ENCODE measurements at places on chromosomes 4 and X. TPM values are rescaled to one million over a fixed set of nuclear protein-coding genes. Genes with fewer than 3 reads are reported as not detected.
A peak's percentile ranks its signal among the peaks of the same experiment; 100 is the strongest.

PITX2 gene
- total RNA-seq = 1.7 TPM

DNA sequence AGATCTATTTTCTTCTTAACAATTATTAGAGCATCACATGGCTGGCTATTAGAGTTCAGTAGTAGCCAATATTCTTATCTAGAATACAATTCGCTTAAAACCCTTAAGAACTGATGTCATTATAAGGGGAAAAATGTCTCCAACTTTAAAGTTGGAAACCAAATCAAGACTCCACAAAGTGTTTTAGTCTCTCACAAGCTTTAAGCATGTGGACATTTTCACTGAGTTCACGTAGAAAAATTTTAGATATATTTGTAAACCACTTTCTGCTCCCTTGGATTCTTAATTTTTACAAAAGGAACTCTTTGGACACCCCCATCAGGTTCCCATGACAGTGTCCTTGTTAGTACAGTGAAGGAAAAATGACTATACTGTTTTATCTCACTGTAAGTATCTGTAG, 123.9 kb upstream of the NAP1L5 start:
- H3K27ac ChIP-seq = no peak overlapping the region
- no peaks in the 10 kb centered on the region for H3K27me3 ChIP-seq
- no peak for DNase-seq
- peaks cover 37% of the 10 kb centered on the region for H3K4me1 ChIP-seq
- H3K4me3 ChIP-seq = peak overlapping the region; percentile 72

ATP5ME gene
- 384 TPM for total RNA-seq

GRCh38 chr4:78776729-78777575, 802 bp downstream of the BMP2K start:
- no peaks in the 10 kb centered on the region for H3K36me3 ChIP-seq
- H3K4me1 ChIP-seq = peaks cover 35% of the 10 kb centered on the region
- DNase-seq = peak; percentile 74

- H3K36me3 ChIP-seq = no peaks in the 10 kb centered on the region
- H3K4me1 ChIP-seq = peaks cover 14% of the 10 kb centered on the region
- H3K4me3 ChIP-seq = no peak overlapping the region
- peak; percentile 42 for DNase-seq
- no peaks in the 10 kb centered on the region for H3K27me3 ChIP-seq
Observed at GRCh38 chr4:86521373-86521969, 72.6 kb upstream of the PTPN13 start.

DNA sequence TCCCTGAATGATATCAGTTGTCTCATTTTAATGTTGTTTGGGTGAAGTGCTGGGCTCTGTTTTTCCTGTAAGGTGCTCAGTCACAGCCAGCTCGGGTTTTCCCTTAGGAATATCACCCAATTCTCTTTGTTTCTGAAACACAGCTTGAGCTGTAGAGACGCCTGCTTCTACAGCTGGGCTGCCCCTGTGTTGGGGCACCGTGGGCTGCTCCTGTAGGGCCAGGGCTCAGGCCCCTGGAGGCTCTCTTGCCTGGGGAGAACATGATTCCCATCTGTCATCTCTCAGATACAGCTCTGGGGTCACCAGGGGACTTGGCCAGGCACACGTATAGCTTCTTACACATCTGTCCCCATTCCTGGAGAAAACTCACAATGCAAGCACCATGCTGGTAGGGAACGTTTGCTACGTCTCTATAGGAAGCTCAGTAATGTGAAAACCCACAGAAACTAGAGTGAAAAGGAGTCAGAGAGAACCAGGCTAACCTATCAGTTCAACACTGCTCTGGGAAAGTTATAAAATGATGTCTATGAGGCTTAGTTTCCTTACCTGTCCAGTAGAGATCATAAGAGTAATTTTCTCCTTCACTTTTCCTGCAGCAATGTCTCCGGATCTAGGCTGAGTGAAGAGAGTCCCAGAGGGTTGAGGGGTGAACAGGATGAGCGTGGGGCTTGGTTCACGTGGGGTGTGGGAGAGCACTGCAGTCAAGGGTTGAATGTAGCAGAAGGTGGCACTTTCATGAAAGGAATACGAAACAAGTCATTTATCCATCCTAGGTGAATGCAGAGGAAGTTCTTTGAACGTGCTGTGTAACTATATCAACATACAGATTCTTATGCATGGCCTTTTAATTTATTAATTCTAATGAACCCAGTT, 14.5 kb downstream of the FHDC1 start:
- H3K36me3 ChIP-seq = no peaks in the 10 kb centered on the region
- DNase-seq = no peak
- no peaks in the 10 kb centered on the region for H3K27me3 ChIP-seq
- H3K4me3 ChIP-seq = no peak overlapping the region
- no peak overlapping the region for H3K27ac ChIP-seq
- peaks cover 11% of the 10 kb centered on the region for H3K4me1 ChIP-seq

DNA sequence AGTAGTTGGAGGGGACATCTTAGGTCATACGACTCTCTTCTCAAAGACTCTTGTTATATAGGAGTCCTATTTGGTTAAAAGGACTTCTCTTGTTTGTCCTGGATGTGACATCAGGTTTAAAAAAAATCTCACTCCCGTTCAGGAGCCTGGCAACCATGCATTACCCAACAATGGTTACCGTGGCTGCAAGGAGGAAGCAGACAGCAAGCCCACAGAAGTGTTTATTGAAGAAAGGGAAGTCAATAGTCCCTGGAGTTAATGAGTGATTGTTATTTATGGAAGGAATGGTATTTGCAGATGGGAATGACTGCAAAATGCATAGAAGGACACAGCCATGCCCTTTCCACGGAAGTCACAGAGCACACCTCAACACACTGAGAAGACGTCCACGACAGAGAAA, 75.9 kb upstream of the ENPP6 start:
- H3K4me3 ChIP-seq = no peak overlapping the region
- no peak for DNase-seq
- no peak overlapping the region for H3K27ac ChIP-seq
- no peaks in the 10 kb centered on the region for H3K36me3 ChIP-seq
- H3K27me3 ChIP-seq = no peaks in the 10 kb centered on the region
- H3K4me1 ChIP-seq = no peaks in the 10 kb centered on the region

Data from PC-3 (cell line).